Neural cell (in vitro differentiated cells): ENCODE measurements at places on chromosomes 6 and 20. TPM values are rescaled to one million over a fixed set of nuclear protein-coding genes. Genes with fewer than 3 reads are reported as not detected.

IBTK gene
- 53.6 and 64.6 TPM in 2 replicates for polyA plus RNA-seq

EMILIN3 gene
- 0.30 and 0.86 TPM in 2 replicates for polyA plus RNA-seq

TSHZ2 gene
- 4.6 and 6.0 TPM in 2 replicates for polyA plus RNA-seq

PACSIN1 gene
- polyA plus RNA-seq: 3.1 and 5.7 TPM in 2 replicates

CLPSL2 gene
- not detected in 2 replicates for polyA plus RNA-seq

POU5F1 gene
- polyA plus RNA-seq: not detected in 2 replicates

SEL1L2 gene
- not detected in 2 replicates for polyA plus RNA-seq

IMPG1 gene
- polyA plus RNA-seq: not detected in 2 replicates

SIRPD gene
- not detected in 2 replicates for polyA plus RNA-seq

MTFR2 gene
- polyA plus RNA-seq: 1.4 TPM in 1 of 2 replicates, not detected in the other

OR2J3 gene
- polyA plus RNA-seq: not detected in 2 replicates

ULBP3 gene
- polyA plus RNA-seq: 2.2 and 2.8 TPM in 2 replicates

RNF114 gene
- polyA plus RNA-seq: 109 and 129 TPM in 2 replicates

TOX2 gene
- 0.86 and 0.89 TPM in 2 replicates for polyA plus RNA-seq

RIPOR2 gene
- 77.6 and 83.8 TPM in 2 replicates for polyA plus RNA-seq

SLC32A1 gene
- 36.2 and 40.0 TPM in 2 replicates for polyA plus RNA-seq

SLC22A3 gene
- 0.10 TPM in 1 of 2 replicates, not detected in the other for polyA plus RNA-seq

ENPP3 gene
- 0.50 TPM in 1 of 2 replicates, not detected in the other for polyA plus RNA-seq

KIFC1 gene
- 0.52 and 2.1 TPM in 2 replicates for polyA plus RNA-seq

MUC21 gene
- not detected in 2 replicates for polyA plus RNA-seq

HLA-DQA1 gene
- not detected in 2 replicates for polyA plus RNA-seq

MYBL2 gene
- not detected in 2 replicates for polyA plus RNA-seq

AHI1 gene
- 54.7 and 58.2 TPM in 2 replicates for polyA plus RNA-seq

MANEA gene
- polyA plus RNA-seq: 5.2 and 7.9 TPM in 2 replicates

SDCBP2 gene
- 3.1 and 5.2 TPM in 2 replicates for polyA plus RNA-seq

CTAGE9 gene
- not detected in 2 replicates for polyA plus RNA-seq

SLC17A3 gene
- not detected in 2 replicates for polyA plus RNA-seq

FHL5 gene
- polyA plus RNA-seq: not detected in 2 replicates

OR2B6 gene
- polyA plus RNA-seq: not detected in 2 replicates

ATF6B gene
- 44.3 and 49.3 TPM in 2 replicates for polyA plus RNA-seq

TCP11 gene
- 0.92 TPM in 1 of 2 replicates, not detected in the other for polyA plus RNA-seq

STK38 gene
- 58.7 and 59.3 TPM in 2 replicates for polyA plus RNA-seq

CD40 gene
- not detected in 2 replicates for polyA plus RNA-seq

ARG1 gene
- polyA plus RNA-seq: not detected in 2 replicates

GABRR1 gene
- polyA plus RNA-seq: 0.36 TPM in 1 of 2 replicates, not detected in the other

DPPA5 gene
- not detected in 2 replicates for polyA plus RNA-seq

COL20A1 gene
- 0.46 and 1.1 TPM in 2 replicates for polyA plus RNA-seq

RCAN2 gene
- 37.4 and 38.9 TPM in 2 replicates for polyA plus RNA-seq

C2 gene
- 1.2 and 1.5 TPM in 2 replicates for polyA plus RNA-seq

NRN1 gene
- 3.5 and 4.4 TPM in 2 replicates for polyA plus RNA-seq

SNAI1 gene
- polyA plus RNA-seq: 0.31 TPM in 1 of 2 replicates, not detected in the other

EYA2 gene
- 0.88 TPM in 1 of 2 replicates, not detected in the other for polyA plus RNA-seq

NOL7 gene
- polyA plus RNA-seq: 88.8 and 117 TPM in 2 replicates

SLC17A2 gene
- polyA plus RNA-seq: not detected in 2 replicates

GJA10 gene
- polyA plus RNA-seq: not detected in 2 replicates

PXT1 gene
- polyA plus RNA-seq: 0.24 TPM in 1 of 2 replicates, not detected in the other

KHDC1L gene
- polyA plus RNA-seq: not detected in 2 replicates
